ENCODE measurements at places on chromosomes 3 and 15.

GRCh38 chr15:94070356-94071295, 160.7 kb upstream of the MCTP2 start:
- no peak for DNase-seq

GRCh38 chr3:25587094-25587493, 77.6 kb downstream of the TOP2B start:
- no peak for DNase-seq

DNA sequence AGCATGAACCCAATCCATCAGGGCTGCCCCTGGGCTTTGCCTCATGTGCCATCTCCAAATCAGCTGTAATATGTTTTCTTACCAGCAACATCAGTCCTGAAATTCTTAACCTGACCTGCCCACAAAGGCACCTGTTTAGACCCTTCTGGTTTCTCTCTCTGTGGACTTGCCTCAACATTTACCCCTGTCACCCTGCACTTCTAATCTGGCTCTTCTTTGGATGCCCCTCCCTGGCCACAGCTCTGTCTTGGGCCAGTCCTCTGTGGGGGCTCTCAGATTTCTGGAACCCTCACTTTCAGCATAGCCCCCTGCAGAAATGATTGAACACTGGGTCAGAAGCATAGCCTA, 168.7 kb upstream of the STAC start:
- no peak for DNase-seq

DNA sequence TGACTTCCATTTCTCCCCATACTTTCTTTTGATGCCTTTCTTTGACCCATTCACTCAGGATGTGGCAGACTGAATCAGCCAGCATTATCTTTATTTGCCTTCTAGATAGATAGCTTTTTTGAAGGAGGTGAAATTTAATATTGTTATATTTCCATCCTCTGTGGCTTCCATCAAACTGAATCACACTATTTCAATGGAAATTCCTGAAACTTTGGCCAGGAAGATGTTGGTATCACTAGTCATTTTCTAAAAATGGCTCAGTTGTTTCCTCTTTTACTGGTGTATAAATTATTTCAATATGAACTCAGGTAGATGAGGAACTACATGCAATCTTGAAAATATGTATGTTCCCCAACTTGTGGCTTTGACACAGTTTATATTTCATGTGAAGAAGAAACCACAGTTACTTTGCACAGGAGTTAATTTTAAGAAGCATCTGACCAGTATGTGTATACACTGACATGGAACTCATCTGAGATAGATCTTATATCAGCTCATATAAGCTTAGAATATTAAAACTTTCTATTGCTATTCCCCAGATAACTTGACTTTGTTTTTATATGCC, 248.3 kb downstream of the CGGBP1 start:
- DNase-seq: no peak

DNA sequence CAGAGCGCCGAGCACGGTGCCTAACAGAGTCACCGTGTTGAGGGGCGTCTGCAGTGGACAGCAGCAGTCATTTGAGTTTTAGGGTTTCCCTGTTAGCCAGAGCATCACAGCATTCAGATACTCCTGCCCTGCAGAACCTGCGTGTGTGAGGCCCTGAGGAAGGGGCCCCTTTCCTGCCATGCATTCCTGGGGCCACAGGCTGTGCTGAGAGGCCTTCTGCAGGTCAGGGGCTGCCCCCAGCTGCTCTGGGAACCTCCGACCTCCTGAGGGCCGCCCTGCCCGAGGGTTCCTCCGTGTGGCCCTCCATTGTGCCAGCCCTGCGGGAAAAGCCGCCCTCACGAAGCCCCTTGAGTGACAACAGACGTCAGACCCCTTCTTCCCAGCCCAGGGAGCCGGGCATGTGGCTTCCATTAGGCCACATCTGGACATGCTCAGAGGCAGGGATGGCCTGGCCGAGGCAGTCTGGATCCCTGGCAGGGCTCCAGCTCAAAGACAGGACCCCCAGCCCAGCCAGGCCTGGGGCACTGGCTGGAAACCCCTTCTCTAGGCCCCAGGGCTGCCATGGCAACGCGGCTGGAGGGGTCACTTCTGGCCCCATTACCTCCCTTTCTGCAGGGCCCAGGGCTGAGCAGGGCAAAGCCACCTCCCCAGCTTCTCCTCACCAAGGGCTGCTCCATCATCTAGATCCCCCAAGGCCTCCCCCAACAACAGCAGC, 25.3 kb downstream of the FBLN2 start:
- no peak for DNase-seq

DNA sequence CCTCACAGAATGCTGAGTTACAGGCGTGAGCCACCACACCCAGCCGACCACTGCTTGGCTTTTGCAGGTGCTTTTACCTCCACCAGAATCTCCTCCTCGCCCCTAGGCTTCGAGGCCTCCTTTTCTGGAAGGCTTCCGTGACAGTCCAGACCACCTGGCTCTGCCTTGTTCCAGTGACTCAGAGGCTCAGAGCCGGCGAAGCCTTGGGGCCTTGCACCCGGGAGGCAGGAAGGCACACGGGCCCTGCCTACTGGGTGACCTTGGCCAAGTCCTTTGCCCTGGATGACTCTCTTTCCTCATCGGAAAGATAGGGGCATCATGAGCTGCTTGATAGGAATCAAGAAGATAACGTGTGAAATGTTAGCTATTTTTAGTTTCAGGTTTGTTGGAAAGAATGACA, 31.3 kb upstream of the FURIN start:
- no peak for DNase-seq

GRCh38 chr3:55445551-55445950, 41.6 kb downstream of the WNT5A start:
- DNase-seq: no peak

DNA sequence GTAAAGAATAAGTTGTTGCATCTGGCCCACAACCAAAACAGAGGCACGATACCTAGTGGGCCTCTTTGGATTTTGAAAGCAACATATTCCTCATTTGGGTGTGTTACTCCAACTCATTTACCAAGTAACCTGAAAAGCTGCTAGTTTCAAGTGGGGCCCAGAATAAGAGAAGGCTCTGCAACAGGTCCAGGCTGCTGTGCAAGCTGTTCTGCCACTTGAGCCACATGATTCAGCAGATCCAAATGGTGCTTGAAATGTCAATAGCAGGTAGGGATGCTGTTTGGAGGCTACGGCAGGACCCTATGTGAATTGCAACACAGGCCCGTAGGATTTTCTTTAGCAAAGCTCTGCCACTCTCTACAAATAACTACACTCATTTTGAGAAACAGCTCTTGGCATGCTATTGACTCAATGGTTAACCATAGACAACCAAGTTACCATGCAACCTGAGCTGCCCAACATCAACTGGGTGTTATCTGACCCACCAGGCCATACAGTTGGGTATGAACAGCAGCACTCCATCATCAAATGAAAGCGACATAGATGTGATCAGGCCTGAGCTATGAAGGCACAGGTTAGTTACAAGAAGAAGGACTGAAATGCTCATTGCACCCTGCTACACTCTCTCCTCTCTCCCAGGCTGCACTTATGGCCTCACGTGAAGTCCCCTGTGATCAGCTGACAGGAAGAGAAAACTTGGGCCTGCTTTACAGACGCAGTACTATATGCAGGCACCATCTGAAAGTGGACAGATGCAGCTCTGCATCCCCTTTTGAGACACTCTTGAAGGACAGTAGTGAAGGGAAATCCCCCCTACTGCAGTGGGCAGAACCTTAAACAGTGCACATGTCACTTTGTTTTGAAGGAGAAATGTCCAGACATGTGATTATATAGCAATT, 9.5 kb upstream of the MCF2L2 start:
- DNase-seq: no peak
